Fibroblast of skin of abdomen (primary cell): ENCODE measurements at places on chromosomes 7 and 10.

DNA sequence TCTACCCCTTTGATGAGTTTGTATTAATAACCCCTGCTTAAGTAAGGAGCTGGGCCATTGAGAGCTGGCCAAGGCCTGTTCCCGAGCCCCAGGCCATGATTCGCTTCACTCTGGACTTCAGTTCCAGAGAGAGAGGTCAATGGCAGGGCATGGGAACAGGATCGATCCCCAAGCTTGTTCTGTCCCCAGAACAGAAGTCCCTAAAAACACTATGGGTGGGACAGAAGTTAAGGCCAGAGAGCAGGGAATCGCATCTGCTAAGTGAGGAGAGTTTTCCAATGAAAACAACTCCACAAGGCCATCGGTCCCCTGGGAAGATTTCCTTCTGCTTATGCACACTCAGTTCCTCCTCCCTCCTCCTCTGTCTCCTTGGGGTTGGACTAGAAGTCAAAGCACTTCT, 159.6 kb downstream of the LSM5 start:
- no peak for DNase-seq

DNA sequence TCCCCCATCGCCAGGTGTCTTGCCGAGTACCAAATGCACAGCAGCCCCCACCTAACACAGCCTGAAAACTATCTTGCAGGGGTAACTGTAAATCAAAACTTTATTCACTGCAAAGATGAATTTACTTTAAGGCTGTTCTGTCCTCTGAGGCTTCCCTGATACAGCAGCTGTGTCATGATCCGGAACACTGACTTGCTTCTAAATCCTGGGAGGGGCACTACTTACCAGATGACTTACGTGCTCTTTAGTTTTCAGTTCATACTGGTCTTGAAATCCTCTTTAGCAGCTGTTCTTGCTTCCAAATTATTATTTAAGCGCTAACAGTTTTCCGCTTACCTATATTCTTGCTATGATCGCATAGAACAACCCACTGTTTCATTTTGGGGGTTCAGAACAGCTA, 4.9 kb downstream of the DYNC1I1 start:
- DNase-seq = no peak

GRCh38 chr10:73887294-73888039, 13.1 kb upstream of the CAMK2G start:
- peak; percentile 93 for DNase-seq

DNA sequence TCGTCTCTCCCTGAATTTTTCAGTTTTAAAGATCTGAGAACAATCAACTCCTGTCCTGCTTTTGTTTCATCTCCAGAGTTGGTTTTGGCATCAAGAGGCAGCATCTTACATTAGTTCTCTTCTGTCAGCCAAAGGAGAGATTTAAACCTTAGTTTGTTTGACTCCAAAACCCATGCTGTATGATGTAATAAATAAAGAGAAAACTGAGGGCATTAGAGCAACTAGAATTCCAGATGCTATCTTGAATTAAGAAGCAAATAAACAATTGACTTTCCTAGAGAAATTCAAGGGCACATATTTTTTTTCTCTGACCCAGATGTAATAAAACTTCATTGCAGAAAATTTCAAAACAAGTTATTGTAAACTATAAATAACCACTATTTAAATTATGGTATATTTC, 54.4 kb downstream of the INHBA start:
- no peak for DNase-seq

DNA sequence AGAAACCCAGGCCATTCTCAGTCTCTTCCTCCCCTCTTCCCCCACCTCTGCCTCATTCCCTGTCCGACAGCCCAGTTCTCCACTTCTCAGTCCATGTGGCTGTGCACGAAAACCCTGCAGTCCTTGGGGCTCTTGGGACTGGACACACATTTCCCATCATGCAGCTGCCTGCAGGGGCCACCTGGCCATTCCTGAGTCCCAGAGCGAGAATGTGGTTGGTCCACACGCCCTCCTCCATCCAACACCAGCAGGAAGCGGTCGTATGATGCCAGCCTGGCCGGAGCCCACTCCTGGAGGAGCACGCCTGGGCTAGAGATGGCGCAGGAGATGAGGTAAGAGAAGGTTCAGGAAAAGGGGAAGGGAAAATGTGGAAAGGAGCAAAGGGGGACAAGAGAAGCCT, 222.5 kb downstream of the USP6NL start:
- DNase-seq = no peak

DNA sequence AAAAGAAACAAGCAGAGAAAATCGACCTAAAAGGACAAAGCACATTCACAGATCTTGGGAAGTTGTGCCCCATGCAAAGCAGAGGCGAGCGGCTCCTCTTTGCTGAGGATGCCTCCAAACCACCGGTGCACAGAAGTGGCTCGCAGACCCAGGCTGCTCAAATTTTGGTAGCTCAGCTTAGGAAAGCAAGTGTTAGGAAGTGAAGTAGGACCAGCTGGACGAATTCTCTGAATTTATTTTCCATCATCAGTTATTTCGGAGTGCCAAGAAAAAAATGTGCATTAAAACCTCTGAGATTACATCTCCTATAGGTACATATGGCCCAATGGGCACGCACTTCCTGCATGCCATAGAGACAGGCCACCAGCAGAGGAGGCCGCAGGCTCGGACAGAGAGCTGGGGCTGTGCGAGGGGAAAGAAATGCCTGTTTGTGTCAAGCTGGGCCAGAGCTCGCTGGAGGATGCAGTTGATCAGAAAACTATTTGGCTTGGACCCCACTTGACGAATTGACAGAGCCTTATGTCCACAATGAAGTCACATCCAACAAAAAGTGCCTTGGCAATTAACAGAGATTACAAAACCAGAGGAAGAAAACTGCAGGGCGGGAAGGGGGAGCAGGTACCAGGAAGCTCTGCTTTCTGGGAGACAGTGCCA, 122.3 kb upstream of the LYZL2 start:
- peak; percentile 75 for DNase-seq

GRCh38 chr7:112905950-112906349, 115.8 kb upstream of the TMEM168 start:
- no peak for DNase-seq

- peak; percentile 16 for DNase-seq
Observed at GRCh38 chr10:22010973-22011408, 7.5 kb upstream of the DNAJC1 start.

- DNase-seq = peak; percentile 60
Observed at GRCh38 chr10:66680886-66681285, 244.9 kb upstream of the LRRTM3 start.

DNA sequence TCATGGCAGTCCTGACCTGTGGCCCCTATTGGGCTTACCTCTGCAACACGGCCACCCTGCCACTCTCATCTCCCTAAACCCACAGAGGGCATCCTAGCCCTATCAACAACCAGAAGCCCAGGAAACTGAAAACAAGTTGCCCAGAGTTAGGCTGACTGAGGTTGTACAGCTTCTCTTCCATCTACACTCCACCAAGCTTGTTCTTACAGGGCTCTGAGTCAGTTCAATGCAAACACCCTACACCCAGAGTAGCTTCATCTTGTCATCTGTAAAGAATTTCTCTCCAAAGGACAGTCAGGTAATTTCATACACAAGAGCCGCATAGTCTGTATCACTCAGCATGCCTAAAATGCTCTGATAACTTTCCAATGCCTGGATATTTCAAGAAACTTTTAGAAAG, 175.4 kb downstream of the ARID5B start:
- peak; percentile 82 for DNase-seq

DNA sequence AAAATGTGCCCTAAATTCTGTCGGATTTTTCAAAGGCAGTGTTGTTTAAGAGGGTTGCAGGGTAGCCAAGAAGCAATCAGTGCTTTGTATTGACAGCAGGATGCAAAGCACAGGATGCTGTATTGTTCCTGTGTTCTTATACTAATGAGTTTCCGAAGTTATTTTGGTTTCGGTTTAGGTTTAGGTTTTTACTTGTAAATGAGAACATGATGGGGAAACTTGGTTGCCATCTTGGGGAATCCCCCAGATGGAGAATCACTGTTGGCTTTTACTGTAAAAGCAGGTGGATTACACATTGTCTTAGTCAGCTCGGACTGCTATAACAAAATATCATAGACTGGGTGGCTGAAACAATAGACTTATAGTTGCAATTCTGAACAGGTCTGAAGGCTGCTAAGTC, 72.1 kb downstream of the INHBA start:
- no peak for DNase-seq

GRCh38 chr10:92760609-92761008, 70.9 kb downstream of the HHEX start:
- DNase-seq = peak; percentile 4

GRCh38 chr10:17244700-17245365, 16.8 kb downstream of the VIM start:
- DNase-seq = no peak

DNA sequence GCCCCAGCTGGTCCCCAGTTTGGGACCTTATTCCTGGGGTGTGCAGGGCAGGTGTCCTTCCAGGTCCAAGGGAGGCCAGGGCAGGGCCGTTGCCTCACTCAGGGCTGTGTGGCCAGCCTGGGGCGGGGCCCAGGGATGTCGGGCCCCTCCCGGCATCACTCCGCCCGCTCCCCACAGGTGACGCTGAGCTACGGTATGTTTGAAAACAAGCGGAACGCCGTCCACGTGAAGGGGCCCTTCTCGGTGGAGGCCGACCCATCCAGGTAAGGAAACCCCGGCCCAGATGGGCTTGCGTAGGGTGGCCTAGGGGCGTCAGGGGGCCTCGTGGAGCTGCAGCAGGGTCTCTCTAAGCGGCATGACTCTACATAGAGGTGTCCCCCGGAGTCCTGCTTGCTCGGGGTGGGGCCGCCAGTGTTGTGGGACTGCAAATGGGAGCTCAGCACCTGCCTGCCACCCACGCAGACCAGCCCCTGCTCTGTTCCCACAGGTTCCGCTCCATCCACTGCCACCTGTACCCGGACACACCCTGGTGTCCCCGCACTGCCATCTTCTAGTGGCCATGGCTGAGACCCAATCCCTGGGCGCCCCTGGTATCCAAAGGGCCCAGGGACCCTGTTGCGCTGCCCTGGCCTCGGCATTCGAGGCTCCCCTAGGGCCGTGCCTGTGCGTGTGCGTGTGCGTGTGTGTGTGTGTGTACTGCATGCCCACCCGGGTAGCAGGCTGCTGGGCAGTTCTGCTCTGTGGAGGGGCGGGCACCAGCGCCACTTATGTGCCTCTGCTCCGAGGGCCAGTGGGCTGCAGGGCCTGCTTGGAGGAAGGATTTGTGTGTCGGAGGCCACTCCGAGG, 7.3 kb downstream of the LFNG start:
- DNase-seq = no peak

- no peak for DNase-seq
Observed at GRCh38 chr10:110215286-110216170, 8.1 kb downstream of the MXI1 start.

DNA sequence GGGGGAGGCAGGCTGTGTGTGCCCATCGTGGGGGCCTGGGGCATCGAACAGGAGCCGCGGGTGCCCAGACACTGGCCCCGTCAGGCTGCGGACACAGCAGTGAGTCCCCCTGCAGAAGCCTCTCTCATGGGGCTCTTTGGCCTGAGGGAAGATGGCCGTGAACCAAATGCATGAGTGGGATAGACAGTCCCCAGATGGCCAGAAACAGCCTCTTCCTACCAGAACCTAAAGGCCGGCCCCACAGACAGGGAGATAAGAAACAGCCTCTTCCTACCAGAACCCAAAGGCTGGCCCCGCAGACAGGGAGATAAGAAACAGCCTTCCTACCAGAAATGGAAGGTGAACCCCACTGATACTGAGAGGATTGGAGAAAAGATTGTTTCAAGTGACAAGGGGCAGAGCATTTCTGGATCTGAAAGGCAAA, 16.6 kb downstream of the IDI2 start:
- DNase-seq = no peak

GRCh38 chr10:31602541-31603234, 283.7 kb downstream of the ZEB1 start:
- DNase-seq = peak; percentile 80

GRCh38 chr7:112080978-112081377, 125.2 kb downstream of the DOCK4 start:
- peak; percentile 31 for DNase-seq

DNA sequence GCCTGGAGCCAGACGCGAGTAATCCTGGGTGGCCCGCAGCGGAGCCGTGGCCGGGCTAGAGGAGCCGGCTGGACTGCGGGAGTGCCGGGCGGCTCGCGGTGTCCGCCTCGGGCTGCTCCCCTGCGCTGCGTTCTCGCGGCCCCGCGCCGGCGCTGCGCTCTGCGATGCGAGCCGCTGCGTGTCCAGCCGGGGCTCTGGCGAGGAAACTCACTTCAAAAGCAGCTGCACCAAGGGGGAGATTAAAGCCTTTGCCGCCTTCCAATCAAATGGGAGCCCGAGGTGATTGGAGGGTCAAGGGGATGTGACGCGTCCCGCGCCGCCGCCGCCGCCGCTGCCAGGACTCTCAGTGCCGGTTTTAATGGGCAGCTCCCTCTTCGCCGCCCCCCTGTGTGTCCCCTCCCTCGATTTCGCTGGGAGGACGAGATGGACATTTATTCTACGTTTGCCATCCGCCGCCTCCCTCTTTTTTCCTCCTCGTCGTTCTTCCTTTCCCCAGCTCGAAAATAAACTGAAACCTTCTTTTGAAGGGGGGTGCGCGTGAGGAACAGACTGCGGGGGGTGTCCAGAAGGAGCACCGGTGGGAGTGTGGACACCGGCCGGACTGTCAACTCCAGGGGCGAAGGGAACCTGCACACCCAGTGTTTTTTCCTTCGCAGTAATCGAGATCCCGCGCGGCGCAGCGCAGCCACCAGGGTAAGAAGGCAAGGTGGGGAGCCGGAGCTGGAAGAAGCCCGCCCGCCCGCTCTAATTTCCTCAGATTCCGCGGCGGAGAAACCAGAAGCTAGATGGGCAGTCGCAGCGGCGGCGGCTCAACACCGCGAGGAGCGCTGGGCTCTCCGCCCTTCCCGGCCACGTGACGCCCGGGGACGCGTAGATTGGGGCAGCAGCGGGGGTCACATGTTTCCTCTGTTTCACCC, at the start of gene ZNF503:
TSS of gene ZNF503 (minus strand) at position 196 of the 917 bp plus-strand sequence. CDS start 345 bp downstream, outside the sequence.
- DNase-seq = peak; percentile 100

DNA sequence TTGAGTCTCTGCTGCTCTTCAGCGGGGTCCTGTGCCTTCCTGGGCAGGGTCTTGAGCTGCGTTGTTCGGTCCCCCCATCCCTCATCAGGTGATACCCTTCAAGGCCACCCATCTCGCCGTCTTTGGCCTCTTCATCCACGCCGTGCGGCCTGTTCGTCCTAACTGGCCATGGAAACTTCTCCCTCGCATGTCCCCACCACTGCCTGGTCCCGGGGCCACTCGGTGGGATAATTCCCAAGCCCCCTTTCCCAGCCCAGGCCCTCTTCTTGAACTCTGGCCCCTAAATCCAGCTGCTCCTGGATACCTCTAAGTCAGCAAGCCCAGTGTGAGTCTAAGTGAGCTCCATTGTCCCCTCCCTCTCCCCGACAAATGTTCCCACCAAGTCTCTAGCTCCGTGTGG, 74.5 kb downstream of the CAMK1D start:
- DNase-seq = no peak

DNA sequence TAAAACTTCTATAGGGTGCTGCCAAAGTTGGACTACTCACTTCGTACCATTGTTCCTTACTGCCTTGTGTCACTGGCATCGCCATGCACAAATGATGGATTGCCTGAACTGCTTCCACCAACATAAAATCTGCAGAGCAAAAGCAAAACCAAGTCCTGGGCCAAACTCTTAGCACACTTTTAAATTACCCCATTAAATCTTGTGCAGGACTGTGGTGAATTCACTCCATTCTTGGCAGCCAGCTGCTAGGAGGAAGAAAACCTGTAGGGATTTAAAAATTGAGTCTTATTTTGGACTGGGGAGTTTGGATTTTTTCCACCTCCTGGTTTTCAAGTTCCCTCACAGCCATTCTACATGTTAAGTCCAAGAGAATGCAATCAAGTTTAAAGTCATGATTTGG, 646.9 kb downstream of the SORCS3 start:
- DNase-seq = no peak

- DNase-seq = peak; percentile 95
Observed at GRCh38 chr10:118692872-118693271, 61.9 kb downstream of the CACUL1 start.
